ENCODE measurements at places on chromosomes 6 and 20. TPM values are rescaled to one million over a fixed set of nuclear protein-coding genes. Genes with fewer than 3 reads are reported as not detected.

The ADGB gene
- not detected for total RNA-seq

The GPX5 gene
- not detected for total RNA-seq

The GTSF1L gene
- total RNA-seq = not detected

The KCNK16 gene
- not detected for total RNA-seq

The COL9A1 gene
- total RNA-seq = not detected

The C20orf202 gene
- total RNA-seq = not detected

The CFAP206 gene
- not detected for total RNA-seq

- DNase-seq = peak; percentile 30
Measured at GRCh38 chr6:32685603-32686002, 19.1 kb upstream of the HLA-DQB1 start.

GRCh38 chr6:74410630-74411029 lies 714.6 kb downstream of the CD109 start:
- DNase-seq = no peak

- no peak for DNase-seq
Measured at GRCh38 chr20:21633829-21634228, 71.6 kb upstream of the PAX1 start.

- no peak for DNase-seq
Measured at GRCh38 chr6:160122744-160123143, 1.1 kb downstream of the SLC22A1 start.

- no peak for DNase-seq
Measured at GRCh38 chr6:130229645-130230044, 6.9 kb upstream of the SAMD3 start.

DNA sequence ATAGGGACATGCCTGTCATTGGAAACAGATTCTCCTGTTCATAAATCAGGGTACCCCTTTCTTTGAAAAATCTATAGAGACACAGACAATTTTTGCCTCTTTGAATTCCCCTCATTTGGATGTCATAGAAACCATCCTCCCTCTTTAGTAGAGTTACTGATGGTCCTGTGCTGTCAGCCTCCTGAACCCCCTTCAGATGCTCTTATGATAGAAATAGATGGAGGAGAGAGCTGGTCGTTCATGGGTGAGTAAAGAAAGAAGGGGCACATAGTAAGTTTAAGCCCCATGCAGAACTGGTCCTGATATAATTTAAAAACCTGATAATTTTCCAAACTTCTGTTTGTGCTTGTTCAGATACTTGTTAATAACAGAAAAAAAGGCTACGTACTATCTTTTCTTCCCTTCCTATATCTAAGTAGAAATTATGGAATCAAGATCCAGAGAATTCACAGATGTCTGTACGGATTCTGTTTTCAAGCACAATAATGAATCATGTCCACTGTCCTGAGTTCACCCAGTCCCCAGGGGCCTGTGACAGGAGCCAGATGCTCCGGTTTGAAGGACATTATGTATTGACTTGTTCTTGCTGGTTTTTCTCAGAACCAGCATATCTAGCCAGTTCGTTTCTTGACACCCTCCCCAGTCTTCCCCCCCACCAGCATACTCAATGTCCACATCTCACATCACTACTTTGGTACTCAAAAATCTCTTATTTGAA lies 78.1 kb downstream of the NCOA7 start:
- no peak for DNase-seq

DNA sequence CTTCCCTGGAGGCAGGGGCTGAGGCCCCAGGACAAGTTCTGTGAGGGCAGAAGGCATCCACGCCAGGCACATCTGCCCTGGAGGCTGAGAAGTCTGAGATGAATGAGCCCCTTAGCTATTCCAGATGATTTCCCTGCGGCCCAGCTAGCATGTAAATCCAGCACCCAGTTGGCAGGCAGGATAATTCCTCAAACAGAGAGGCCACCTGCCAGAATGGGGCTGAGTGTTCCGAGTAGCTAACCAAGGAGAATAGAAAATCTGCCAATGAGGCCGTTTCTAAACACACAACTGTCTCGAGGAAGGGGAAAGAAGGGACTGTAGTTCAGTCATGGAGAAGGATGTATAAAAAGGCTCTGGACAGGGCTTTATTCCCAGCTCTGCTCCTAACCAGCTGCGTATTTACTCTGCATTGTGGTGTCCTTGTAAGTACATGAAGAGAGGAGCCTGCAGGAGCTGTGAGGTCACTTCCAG lies 211.4 kb upstream of the CDYL start:
- no peak for DNase-seq

- DNase-seq = peak; percentile 25
Measured at GRCh38 chr6:8006208-8006607, 58.0 kb downstream of the BLOC1S5 start.

- no peak for DNase-seq
Measured at GRCh38 chr20:41956338-41957074, 338.3 kb upstream of the CHD6 start.

- no peak for DNase-seq
Measured at GRCh38 chr6:47473791-47474346, 3.7 kb upstream of the CD2AP start.

- DNase-seq = no peak
Measured at GRCh38 chr6:32522302-32523047, 7.6 kb downstream of the HLA-DRB5 start.

- DNase-seq = no peak
Measured at GRCh38 chr6:123956492-123957139, 153.0 kb downstream of the NKAIN2 start.

DNA sequence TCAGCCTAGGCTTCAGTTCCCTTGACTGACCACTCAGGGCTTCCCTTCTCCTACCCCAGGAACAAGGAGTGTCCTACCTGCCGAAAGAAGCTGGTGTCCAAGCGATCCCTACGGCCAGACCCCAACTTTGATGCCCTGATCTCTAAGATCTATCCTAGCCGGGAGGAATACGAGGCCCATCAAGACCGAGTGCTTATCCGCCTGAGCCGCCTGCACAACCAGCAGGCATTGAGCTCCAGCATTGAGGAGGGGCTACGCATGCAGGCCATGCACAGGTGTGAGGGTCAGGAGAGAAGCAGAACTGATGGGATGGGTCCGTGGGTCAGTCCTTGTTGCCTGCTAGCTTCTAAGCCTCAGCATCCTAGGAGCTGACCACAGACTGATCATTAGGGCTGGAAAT lies 1.6 kb downstream of the RING1 start:
- DNase-seq = no peak

DNA sequence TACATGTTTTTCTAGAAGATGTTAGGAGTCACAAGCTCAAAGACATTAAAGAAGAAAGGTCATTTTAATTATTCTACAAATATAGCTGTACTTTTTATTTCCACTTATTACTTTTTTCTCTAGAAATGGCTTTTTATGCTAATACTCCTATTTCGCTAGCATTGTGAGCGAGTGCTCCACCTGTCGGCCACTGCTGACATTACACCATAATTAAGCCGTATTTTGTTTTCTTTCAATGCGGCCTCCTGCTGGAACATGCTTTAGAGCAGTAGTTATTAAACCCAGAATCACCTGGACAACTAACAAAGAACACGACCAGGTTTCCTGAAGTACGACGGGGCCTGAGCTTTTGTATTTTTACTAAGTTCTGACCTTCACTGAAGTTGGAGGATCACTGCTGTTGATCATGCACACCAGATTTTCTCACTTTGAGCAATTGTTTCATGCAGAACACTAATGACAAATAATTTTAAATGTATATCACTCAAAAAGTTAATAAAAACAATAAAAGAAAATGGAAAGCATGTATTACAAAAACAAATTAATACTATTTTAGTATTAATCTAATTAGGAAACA lies 74.1 kb upstream of the PAK5 start:
- peak; percentile 40 for DNase-seq

DNA sequence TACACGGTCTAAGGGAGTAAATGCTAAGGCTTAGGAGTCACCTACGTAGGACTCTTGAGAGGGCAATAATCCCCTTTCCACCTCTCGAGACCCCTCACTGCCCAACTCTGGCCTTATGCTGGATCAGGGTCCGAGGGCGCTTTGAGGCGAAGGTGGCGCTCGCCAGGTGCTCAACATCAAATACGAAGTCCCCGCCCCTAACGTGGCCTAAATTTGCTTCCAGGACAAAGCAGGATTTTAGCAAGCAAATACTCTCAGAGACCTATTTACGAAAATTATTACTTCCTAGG lies 406 bp upstream of the TRIM26 start:
- no peak for DNase-seq

DNA sequence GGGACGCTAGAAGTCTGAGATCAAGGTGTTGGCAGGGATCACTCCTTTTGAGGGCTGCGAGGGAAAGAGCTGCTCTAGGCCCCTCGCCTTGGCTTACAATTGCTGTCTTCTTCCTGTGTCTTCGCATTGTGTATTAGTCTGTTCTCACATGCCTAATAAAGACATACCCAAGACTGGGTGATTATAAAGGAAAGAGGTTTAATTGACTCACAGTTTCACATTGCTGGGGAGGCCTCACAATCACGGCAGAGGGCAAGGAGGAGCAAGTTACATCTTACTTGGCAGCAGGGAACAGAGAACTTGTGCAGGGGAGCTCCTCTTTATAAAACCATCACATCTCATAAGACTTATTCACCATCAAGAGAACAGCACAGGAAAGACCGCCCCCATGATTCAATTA lies 102.5 kb upstream of the ASF1A start:
- DNase-seq = peak; percentile 65

GRCh38 chr6:89139509-89140346 lies 6.1 kb upstream of the PM20D2 start:
- DNase-seq = no peak

DNA sequence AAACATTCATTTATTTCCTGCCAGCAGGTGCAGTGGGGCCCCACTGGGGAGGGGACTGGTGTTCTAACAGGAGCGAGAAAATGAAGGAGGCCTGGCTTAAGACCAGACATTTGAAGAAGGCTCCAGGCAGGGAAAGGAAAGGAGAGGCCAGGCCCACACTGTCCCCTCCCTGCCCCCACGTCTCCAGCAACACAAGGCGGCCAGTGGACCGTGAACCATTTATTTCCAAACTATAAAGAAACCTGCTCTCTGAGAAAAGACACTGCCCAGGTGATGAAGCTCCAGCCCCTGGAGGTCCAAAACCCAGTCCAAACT lies 41.4 kb upstream of the CDH22 start:
- DNase-seq = no peak

- DNase-seq = no peak
Measured at GRCh38 chr20:45962031-45962755, 9.8 kb downstream of the ZNF335 start.

GRCh38 chr6:136103763-136104311 lies 146.3 kb downstream of the MTFR2 start:
- no peak for DNase-seq

DNA sequence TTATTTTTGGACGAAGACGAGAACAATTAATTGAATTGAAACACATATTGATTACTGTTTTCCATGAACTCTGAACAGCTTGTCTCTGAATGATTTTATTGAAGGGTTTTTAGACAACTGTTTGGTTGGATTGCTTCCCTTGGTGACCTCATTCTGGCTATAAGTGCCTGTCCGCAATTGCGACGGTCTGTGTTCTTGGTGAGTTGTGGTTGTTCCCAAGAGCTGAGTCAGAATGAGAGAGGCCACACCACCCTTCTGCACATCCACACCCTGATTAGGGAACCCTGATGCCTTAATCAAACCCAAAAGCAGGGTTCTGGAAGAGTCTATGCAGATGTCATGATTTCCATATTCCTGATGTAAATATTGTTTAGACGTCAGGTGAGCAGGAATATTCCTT lies 747.0 kb downstream of the PTPRT start:
- DNase-seq = no peak

DNA sequence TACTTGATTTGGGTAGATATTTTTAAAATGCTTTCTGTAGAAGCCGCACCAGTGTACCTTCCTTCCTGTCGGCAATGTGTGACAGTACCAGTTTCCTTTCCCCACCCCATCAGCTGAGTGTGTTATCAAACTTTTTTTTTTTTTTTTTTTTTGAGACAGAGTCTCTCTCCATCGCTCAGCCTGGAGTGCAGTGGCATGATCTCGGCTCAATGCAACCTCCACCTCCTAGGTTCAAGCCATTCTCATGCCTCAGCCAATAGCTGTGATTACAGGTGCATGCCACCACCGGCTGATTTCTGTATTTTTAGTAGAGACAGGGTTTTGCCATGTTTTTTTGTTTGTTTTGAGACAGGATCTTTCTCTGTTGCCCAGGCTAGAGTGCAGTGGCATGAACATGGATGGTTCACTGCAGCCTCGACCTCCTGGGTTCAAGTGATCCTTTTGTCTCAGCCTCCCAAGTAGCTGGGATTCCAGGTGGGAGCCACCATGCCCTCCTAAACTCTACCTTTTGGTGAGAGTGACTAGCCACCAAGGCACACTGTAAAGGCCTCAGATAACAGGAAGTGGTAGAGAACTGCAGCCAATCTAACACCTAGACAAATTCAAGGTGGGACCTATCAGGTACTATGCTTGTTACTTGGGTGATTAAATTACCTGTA lies 26.5 kb upstream of the ZBTB22 start:
- DNase-seq = peak; percentile 62

- no peak for DNase-seq
Measured at GRCh38 chr20:48704761-48705160, 123.0 kb downstream of the PREX1 start.

DNA sequence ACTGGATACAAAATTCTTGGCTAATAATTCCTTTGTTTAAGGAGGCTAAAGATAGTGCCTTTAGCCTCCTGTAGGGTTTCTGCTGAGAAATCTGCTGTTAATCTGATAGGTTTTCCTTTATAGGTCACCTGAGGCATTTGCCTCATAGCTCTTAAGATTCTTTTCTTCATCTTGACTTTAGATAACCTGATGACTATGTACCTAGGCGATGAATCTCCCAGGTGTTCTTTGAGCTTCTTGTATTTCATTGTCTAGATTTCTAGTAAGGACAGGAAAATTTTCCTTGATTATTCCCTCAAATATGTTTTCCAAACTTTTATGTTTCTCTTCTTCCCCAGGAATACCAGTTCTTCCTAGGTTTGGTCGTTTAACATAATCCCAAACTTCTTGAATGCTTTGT lies 479.4 kb upstream of the MAN1A1 start:
- no peak for DNase-seq
